NCI-H1048 (cell line): ENCODE measurements at places on chromosomes 1 and 21.

DNA sequence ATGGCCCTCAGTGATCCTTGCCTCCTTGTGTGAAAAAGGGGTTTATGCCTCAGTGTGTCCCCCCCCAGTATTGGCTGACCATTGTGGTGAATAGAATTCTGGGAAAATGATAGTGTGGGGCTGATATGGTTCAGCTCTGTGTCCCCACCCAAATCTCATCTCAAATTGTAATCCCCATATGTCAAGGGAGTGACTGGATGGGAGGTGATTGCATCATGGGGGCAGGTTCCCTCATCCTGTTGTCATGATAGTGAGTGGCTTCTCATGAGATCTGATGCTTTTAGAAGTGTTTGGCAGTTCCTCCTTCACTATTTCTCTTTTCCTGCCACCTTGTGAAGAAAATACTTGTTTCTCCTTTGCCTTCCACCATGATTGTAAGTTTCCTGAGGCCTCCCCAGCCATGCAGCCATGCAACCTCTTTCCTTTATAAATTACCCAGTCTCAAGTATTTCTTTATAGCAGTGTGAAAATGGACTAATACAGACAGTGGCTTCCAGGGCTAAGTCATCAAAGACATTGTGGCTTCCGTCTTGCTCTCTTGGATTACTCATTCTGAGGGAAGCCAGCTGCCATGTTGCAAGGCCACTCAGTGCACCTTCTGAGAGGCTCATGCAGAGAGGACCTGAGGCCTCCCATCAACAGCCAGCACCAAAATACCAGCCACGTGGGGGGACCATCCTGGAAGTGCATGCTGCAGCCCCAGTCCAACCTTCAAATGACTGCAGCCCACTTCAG lies 40.6 kb upstream of the SOD1 start:
- DNase-seq: no peak

DNA sequence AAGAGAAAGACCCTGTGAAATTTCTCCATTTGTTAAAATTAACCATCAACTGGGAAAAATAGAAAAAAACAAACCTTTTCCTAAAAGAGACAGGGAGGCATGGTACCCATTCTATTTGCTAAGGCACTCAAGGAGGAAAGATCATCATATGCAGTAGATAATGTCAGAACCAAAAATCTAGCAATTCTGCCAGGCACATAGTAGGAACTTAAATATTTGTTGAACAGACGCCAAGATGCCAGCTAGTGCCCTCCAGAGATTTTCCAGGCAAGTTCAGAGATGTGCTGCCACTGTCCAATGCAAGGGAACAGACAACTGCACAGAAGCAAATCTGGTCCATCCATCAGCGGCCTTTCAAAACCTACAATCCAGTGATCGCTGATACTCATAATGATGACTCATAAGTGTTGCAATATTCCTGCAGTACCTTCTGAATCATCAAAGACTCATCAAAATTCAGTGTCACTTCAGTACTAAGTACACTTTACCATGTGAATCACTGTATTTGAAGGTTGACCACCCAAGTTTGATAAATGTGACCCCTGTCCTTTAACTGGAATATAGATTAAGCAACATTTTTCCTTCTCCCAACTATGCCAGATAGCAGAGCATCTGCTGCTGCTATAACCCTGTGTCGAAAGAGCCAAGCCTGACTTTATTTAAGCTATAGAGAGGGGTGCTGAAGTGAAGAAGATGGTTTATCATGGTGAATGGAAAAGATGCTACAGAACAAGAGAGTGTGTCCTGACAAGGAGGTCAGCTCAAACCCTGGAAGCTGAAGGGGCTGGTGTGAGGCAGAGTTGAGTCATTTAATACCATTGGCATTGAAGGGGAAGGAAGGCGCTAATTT lies 99.1 kb downstream of the MT1HL1 start:
- no peak for DNase-seq

DNA sequence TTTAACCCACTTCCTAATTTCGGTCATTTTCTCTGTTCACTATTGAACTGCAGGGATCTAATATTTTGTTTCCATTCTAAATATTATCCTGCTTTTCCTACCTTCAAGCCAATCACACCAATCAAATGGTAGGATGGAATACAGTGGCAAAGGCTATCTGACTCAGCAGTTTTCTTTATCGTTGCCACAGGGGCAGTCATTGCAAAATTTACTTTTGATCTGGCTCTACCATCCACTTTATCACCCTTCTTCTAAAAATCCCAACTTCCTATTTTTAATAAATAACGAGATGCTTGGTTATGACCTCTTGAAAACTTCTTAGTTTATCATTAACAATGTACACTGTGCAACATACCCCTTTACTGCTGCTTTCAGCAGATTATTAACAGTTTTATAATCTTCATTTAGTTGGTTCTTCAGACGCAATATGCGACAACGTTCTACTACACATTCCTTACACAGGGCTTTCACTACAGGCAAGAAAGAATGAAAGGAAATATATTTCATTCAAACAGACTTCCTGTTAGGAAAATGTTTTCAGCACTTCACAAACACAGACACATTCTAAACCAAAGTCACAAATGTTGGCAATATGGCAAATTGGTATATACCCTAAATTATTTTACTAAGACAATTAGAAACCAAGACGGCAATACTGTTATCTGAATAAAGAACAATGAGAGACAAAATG lies 52.3 kb upstream of the RAP1GAP start:
- no peak for DNase-seq

- no peak for DNase-seq
Observed at GRCh38 chr1:54357967-54358366, 48.2 kb downstream of the SSBP3 start.

DNA sequence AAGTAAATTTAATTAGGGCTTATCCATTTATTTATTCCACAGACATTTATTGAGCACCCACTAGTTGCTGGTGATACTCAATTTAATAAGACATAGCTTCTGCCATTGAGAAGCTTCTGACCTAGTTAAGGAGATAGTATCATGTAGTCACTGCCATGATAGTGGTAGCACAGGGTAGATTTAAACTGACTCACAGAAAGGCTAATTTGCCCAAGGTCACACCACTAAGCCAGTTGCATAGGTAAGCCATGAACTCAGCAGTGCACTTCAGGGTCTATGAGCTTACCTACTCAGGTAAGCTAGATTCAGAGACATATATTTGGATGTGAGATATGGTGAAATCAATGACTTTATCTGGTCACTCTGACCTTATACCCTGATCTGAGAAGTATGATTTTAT lies 168.4 kb downstream of the TNFSF18 start:
- no peak for DNase-seq

DNA sequence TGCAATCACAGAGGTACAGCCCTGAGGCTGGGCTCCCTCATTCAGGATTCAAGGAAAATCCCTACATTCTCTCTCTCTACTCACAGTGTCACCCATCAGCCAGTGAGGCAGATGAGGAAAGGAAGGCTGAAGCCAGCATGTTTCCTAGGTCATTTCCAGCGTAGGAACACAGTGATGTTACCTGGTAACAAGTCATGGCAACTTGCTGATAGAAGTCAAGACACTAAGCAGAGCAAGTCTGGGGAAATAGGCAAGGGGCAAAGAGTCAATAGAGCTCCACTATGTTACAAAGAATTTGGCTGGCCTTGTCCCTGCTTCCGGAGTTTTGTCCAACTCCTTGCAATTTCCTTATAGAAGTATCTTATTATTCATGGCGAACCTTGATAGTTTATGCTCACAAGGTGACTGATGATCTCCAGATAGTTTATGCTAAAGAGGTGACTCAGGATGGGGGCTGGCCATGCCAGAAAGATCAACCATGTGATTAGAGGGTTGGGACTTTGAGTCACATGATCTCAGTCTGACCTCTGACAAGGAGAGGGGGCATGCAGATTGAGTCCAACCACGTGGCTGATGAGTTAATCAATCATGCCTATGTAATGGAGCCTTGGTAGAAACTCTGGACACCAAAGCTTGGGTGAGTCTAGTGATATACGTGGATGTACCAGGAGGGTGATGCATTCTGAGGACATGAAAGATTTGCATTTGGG lies 51.1 kb downstream of the SUSD4 start:
- no peak for DNase-seq

DNA sequence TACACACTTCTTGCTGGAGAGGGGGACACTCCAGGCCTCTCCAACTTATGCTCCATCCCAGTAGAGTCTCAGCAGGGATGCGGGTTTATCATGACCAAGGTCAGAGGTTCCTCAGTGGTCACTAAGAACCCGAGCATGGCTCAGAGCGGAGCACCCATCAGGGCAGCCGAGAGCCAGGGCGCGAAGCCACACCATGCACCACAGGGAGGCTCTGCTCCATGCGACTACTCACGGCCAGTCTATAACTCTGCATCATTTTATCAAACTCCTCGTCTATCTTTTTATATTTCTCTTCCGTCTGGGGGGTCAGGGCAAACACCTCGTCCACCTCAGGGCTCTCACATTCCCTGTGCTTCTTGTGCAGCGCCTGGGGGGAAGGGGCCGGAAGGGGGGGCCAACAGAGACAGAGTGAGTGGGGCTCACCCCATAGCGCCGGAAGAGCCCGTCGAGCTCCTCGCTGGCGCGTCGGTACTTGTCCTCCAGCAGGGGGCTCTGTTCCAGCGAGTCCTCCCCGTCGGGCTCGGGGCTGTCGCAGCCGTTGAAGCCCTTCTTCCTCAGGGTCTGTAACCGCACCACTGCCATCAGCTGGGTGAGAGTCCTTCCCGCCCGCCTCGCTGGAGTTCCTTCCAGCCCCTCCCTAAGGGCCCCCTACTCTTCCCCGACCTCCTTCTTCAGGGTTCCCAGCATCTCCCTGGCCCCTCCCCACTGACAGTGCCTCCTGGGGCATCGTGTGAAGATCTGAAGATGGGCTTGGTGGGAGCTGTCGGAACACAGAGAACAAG lies 20.0 kb downstream of the MEF2D start:
- peak; percentile 16 for DNase-seq

DNA sequence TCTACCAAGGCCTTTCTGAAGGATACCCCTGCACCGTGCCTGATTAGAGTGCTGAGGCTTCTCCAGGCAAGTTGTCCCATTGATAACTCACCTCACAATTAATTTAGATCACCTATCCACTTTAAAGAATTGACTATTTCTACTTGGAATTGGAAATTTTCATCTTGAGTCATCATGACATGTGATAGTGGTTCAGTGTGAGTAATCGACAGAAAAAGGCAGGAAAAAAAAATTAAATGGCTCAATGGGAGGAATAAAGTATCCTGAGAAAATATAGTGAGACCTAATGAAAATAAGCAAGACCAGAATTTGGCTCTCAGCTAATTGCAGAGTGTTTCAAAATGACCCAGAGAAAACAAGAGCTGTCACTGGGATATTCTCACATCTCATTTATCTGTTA lies 222.4 kb upstream of the C8B start:
- DNase-seq: no peak

DNA sequence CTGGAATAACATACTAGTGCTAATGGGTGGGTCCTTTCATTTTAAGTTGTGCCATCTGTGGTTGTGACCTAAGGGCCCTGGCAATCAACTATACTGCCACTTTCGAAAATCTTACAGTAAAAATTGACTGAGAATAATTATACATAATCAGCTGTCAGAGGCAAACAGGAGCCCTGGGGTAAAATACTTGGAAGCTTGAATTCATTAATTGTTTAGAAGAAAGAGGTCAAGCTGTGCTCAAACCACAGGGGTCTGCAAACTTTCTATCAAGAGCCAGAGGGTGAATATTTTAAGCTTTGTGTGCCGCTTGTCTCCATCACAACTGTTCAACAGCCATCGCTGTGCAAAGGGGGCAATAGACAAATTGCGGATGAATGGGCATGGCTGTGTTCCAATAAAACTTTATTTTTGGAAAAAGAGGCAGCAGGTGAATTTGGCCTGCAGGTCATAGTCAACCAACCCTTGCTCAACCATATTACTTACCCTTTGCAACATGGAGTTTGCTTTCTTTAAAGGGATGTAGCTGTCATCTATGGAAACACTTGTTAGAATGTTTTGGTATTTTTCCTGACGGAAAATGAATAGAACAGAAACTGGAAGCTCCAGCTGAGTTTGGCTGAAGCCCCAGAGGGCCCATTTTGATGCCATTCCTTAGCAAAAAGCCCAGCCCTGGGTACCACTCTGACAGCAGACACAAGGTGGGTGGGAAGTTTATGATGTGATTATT lies 35.7 kb upstream of the USP1 start:
- no peak for DNase-seq

GRCh38 chr1:203990118-203990517 lies 82.8 kb upstream of the SOX13 start:
- DNase-seq: no peak

- no peak for DNase-seq
Observed at GRCh38 chr1:80818211-80818610, 982.5 kb upstream of the ADGRL2 start.

- DNase-seq: no peak
Observed at GRCh38 chr1:54380290-54380882, 25.8 kb downstream of the SSBP3 start.

DNA sequence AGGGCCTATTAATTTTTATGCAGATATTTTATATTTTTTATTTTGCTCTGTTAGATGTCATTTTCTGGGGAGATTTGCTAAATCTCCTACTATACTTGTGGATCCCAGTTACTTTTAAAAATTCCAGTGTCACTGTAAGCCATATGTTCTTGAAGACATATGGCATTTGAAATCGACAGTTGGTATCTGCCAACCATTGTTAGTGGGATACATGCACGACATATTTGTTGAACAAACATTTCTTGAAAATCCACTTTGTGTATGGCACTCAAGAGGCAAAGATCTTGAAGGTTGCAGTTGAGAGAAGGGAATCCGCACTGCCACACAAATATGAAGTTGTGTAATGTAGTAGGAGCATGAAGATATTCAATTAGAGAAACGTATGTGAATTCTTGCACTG lies 287.7 kb downstream of the HHAT start:
- DNase-seq: no peak

- DNase-seq: no peak
Observed at GRCh38 chr1:224831501-224831900, 98.0 kb upstream of the DNAH14 start.

GRCh38 chr1:171803461-171804022 lies 22.1 kb downstream of the METTL13 start:
- no peak for DNase-seq

DNA sequence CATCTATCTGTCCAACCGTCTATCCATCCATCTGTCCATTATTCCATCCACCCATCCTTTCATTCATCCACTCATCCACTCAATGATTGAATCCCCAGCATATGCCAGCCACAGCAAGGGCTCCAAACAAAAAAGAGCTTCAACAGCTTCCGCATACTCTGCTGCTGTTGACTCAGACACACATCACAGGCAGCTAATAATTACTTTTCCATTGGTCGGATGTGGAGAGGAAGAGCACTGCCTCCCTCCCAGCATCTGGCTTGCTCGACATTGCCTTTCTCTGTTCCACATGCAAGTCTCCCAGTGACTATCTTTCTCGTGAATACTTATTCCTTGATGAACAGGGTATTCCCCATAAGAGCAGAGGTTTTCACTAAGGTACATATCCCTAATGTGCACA lies 176.5 kb downstream of the HIVEP3 start:
- DNase-seq: no peak

GRCh38 chr1:157099633-157100009 lies at the start of gene ETV3L:
Gene ETV3L (minus strand): TSS chr1:157099808. CDS start chr1:157099523, 285 bp downstream.
- DNase-seq: no peak
